ENCODE measurements at places on chromosomes 11 and 22.

DNA sequence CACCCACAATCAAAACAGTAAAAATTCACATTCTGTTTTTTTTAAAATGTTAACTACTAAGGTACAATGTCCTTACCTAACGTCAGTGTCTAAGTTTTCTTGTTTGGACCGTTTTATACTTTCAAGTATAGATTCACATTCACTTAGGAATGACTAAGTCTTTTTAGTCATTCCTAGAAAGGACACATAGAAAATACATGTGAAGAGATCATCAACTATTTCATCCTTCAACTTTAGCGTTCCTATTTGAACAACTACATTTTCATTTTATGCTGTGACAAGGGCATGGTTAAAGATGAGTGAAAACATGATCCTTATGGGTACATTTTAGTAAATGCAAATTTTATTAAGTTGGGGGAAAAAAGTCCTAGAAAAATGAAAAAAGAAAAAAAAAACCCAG lies 62.8 kb downstream of the DDX10 start:
- DNase-seq: no peak

- no peak for DNase-seq
Measured at GRCh38 chr11:111021131-111021530, 224.4 kb upstream of the POU2AF2 start.

DNA sequence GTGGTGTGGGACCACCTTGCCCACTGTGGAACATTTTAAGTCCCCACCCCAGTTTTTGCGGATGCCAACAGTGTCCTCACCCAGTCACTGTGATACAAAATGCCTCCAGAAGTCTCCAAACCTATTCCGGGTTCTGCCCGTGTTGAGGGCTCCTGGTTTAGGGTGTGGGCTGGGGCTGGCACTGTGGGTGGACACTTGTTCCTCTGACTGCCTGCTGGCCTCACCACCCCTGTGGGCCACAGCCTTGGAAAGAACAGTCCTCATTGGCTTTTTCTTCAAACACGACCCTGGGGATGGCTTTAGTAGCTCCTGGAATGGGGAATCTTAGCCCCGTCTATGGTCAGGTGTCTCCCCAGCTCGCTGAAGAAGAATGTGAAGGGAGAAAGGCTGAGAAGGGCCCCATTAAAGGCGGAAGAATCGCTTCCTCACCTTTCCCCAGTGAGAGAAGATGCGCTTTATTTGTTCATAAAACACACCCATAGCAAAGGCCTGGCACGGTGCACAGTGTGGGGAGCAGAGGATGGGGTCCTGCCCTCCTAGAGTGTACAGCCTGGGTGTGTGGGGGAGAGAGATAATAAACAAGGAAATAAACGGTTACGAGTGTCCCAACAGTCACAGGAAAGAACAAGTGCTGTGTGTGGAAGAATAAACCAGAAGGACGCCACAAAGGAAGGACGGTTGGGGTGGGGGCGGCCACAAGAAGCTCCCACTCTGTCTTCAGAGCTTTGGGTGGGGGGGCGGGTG lies 91.6 kb upstream of the SLC22A12 start:
- no peak for DNase-seq

DNA sequence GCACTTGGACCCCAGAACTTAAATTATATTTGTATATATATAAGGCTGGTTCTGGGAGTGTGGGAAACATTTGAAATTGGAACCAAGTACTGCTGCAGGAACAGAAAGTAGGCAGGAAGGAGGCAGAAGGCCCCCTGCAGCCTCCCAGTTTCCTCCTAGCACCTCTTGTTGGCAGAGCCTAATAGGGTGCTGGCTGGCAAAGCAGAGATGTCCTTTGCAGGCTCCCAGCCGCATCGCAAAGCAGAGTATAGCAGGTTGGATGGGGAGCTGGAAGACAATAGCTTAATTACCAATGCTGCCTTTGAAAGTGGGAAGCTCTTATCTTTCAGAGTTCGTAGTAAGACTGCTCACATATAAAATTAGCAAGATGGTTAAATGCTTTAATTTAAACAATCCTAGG lies 370.8 kb upstream of the C11orf87 start:
- no peak for DNase-seq
